ENCODE measurements at places on chromosomes 7 and 10. TPM values are rescaled to one million over a fixed set of nuclear protein-coding genes. Genes with fewer than 3 reads are reported as not detected.

Gene CYP3A4
- total RNA-seq: not detected

Gene CDHR1
- 0.11 TPM for total RNA-seq

Gene CFAP69
- 12.3 TPM for total RNA-seq

Gene FAM25G
- not detected for total RNA-seq

Gene COL26A1
- total RNA-seq: 0.22 TPM
